DND-41 (cell line): ENCODE measurements at places on chromosomes 6 and 20.

DNA sequence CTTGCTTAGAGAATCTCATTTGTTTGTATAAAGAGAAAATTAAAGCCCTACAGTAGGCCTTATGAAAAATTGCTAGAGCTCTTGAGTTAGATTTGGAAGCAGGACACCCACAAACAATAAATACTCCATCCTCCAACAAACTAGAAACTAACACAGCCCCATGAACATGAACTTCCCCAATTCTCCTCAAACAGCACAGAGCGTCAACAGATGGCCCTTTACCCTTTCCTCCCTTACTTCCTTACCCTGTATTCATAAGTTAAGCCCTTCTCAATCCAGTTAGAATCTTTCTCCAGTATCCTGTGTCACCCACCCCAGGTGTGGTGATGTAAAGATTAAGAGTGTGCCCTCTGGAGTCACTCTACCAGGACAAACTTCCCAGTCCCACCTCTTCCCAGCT is 113.7 kb downstream of the UNC5CL start:
- H3K4me1 ChIP-seq = no peaks in the 10 kb centered on the region
- H3K4me3 ChIP-seq = no peak overlapping the region
- no peak for DNase-seq
- H3K27me3 ChIP-seq = peaks cover 12% of the 10 kb centered on the region
- H3K27ac ChIP-seq = no peak overlapping the region
- no peaks in the 10 kb centered on the region for H3K36me3 ChIP-seq

DNA sequence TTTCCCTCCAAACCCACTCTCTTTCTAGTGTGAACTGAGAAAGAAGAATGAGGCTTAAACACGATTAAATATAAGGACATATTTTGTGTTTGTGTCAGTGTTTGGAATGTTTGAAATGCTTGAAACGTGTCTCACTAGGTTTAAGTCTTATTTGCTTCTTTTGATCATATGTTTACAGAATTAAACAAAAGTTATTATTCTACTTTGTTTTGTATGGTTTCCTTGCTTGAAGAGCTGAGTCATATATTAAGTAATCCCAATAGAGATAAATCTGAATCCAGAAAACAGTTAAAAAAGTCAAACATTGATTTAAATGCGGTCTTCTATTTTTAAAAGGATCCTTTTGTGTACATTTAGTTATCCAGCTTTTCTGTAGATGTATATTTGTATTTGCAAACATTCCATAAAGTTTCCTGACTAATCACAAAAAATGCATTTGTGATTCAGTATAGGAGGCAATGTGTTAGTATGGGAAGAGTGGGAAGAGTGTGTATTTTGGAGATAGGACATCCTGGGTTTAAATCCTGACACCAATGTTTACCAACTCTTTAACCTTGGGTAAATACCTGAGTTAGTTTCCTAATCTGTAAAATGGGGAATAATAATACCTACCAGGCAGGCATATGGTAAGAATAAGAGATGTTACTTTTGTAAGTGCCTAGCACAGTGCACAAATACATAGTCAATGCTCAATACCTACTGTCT is 72.9 kb downstream of the TSBP1 start:
- H3K27ac ChIP-seq = no peak overlapping the region
- H3K36me3 ChIP-seq = no peaks in the 10 kb centered on the region
- no peak overlapping the region for H3K4me3 ChIP-seq

GRCh38 chr6:91569071-91569470 is 982.2 kb upstream of the MAP3K7 start:
- no peaks in the 10 kb centered on the region for H3K36me3 ChIP-seq
- H3K27ac ChIP-seq = no peak overlapping the region
- no peak overlapping the region for H3K4me3 ChIP-seq
- no peaks in the 10 kb centered on the region for H3K27me3 ChIP-seq
- DNase-seq = no peak
- no peaks in the 10 kb centered on the region for H3K4me1 ChIP-seq

GRCh38 chr20:45339799-45340198 is 8.4 kb downstream of the SDC4 start:
- H3K4me1 ChIP-seq = no peaks in the 10 kb centered on the region
- no peaks in the 10 kb centered on the region for H3K36me3 ChIP-seq
- DNase-seq = no peak
- H3K27ac ChIP-seq = no peak overlapping the region

DNA sequence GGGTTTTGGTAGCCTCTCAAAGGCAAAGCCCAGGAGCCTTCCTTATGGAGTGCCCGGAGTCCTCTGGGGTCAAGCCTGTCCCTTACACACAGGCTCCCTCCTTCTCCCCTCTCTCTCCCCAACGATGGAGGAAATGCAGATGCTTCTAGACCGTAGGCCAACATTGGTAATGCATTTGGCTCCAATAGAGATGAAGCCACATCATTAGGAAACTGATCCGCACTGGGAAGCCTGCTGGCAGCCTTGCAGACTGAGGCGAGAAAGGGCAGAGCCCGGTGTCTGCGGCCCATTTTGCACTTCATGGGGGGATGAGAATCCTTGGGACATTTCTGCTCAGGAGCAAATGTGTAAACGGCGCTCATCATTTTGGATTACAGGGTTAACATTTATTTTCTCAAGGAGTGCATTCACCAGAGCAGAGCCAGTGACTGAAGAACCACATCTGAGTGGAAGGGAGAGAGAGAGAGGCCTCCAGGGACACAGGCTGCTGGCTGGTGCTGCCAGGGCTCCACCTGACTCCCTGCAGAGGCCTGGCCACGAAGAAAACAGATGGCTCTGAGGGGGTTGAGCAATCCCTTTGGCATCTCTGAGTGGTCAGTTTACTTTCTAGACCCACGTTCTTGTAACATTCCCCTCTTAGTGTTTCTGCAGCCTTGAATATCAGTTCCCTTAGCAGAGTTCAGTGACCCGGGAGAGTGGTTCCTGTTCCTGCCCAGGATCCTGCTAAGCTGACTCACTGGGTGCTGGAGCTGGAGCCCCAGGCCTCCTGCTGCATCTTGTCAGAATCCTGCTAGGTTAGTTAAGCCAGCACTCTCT is 4.4 kb upstream of the CST3 start:
- H3K4me1 ChIP-seq = no peaks in the 10 kb centered on the region
- H3K27ac ChIP-seq = no peak overlapping the region
- H3K36me3 ChIP-seq = no peaks in the 10 kb centered on the region
- peak; percentile 30 for DNase-seq
- no peak overlapping the region for H3K4me3 ChIP-seq
- H3K27me3 ChIP-seq = peaks cover 3% of the 10 kb centered on the region

GRCh38 chr6:168345896-168346754 is 26.5 kb upstream of the DACT2 start:
- H3K27ac ChIP-seq = no peak overlapping the region
- H3K4me3 ChIP-seq = no peak overlapping the region
- H3K4me1 ChIP-seq = no peaks in the 10 kb centered on the region
- no peaks in the 10 kb centered on the region for H3K27me3 ChIP-seq
- no peaks in the 10 kb centered on the region for H3K36me3 ChIP-seq

DNA sequence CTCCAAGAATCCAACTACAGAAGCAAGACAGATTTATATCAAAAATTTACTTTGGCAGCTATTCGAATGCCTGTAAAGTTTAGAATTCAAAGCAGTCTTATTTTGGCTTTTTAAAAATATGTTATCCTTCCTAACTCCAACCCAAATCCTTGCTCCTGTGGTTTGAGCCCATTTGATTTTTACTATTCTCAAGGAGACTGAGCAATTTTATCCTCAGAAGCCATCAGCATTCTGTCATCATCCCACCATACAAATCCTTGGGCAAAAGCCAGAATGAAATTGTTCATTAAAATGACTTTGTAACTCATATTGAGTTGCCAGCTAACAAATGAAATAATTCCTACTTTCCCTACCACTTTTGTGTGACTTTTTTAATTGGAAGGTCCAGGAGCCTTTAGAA is 392.8 kb downstream of the ADGRB3 start:
- H3K27ac ChIP-seq = no peak overlapping the region
- H3K4me1 ChIP-seq = no peaks in the 10 kb centered on the region
- DNase-seq = no peak
- no peak overlapping the region for H3K4me3 ChIP-seq

- H3K36me3 ChIP-seq = 0 out of 2 replicates have a peak, but pooled peaks cover 2% of the 10 kb centered on the region
- no peak for DNase-seq
- H3K27ac ChIP-seq = no peak overlapping the region
These were observed 2.8 kb upstream of the NEU1 start for GRCh38 chr6:31865205-31866118.

GRCh38 chr20:58651946-58652605 is 993 bp downstream of the STX16 start:
- peaks cover 13% of the 10 kb centered on the region for H3K36me3 ChIP-seq
- H3K4me3 ChIP-seq = peak overlapping the region; percentile 100
- H3K27ac ChIP-seq = peak overlapping the region; percentile 90
- H3K27me3 ChIP-seq = peaks cover 4% of the 10 kb centered on the region

DNA sequence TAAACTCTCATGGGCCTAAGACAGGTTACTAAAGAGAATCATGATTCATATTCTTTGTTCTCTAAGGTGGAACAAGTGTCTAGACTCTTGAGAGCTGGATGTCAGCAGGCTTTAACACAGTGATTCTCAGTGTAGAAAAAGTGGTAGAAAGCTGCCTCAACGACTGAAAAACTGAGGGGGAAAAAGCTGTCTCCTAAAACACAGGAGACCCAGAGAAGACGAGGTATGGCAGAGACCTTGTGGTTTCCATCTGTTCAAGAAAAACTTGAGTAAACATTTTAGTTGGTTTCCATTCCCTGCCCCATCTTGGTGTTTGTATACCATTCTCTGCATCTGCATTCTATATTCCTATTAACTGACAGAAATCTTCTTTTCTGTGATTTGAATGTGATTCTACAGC is 57.6 kb upstream of the MAP3K7 start:
- H3K36me3 ChIP-seq = no peaks in the 10 kb centered on the region
- H3K27me3 ChIP-seq = no peaks in the 10 kb centered on the region
- peaks cover 21% of the 10 kb centered on the region for H3K4me1 ChIP-seq
- DNase-seq = no peak
